ENCODE measurements at places on chromosomes 11 and 22. TPM values are rescaled to one million over a fixed set of nuclear protein-coding genes. Genes with fewer than 3 reads are reported as not detected.

OR5P2 gene
- total RNA-seq, result 1.4 TPM

MPZL3 gene
- 8.5 TPM for total RNA-seq

APOL4 gene
- 0.07 TPM for total RNA-seq

RPL27A gene
- total RNA-seq, result 573 TPM

DNA sequence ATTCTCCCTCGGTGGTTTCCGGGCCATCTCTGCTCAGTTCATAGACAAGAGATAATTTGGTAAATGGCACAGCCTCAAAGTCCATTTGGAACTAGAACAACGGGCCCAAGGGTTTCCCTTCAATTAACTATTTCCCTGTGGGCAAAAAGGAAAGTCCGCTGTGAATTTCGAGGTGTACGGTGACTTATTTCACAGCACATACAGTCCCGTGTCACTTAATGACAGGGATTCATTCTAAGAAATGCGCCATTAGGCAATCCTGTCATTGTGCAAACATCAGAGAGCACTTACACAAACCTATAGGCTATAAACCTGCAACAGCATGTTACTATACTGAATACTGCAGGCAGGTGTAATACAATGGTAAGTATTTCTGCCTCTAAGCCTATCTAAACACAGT lies 551.6 kb downstream of the OPCML start:
- H3K36me3 ChIP-seq, result no peaks in the 10 kb centered on the region
- H3K27ac ChIP-seq, result no peak overlapping the region
- no peaks in the 10 kb centered on the region for H3K27me3 ChIP-seq

GSTT2B gene
- total RNA-seq, result 4.9 TPM

TSGA10IP gene
- total RNA-seq, result not detected

NCR3LG1 gene
- total RNA-seq, result 3.3 TPM

DNA sequence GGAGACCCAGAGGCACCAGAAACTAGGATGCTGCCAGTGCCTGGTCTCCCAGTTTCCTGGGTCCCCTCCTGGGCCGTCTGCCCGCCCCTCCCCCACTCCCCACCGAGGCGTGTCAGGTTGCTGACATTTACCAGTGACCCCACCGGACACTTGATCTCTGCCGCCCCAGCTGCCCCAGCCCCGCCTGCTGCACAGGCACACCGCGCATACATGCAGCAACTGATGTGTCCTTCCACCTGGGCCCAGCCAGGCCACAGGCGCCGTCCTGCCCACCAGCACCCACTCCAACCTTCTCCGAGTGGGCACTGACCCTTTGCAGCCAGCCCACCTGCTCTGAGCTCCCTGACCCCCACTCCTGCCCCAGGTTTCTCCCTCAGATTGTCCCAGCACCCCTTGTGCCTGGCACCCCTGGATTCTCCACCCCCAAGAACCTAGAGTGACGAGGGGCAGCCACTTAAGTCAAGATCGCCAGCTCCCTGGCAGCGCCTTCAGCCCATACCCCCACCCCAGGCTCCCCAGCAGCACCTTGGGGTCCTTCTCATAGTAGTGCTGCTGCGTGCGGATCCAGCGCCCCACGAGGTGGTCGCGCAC lies 548 bp downstream of the PYGM start:
- no peak overlapping the region for H3K27ac ChIP-seq
- no peak for DNase-seq
- peaks cover 12% of the 10 kb centered on the region for H3K36me3 ChIP-seq

GRCh38 chr11:14638561-14638960 lies 5.0 kb upstream of the PDE3B start:
- H3K27me3 ChIP-seq, result peaks cover 14% of the 10 kb centered on the region
- H3K4me3 ChIP-seq, result no peak overlapping the region
- H3K27ac ChIP-seq, result no peak overlapping the region
- H3K4me1 ChIP-seq, result no peaks in the 10 kb centered on the region
- no peaks in the 10 kb centered on the region for H3K36me3 ChIP-seq
- no peak for DNase-seq

- no peak overlapping the region for H3K4me3 ChIP-seq
- peaks cover 3% of the 10 kb centered on the region for H3K27me3 ChIP-seq
- peak; percentile 84 for DNase-seq
- H3K27ac ChIP-seq, result peak overlapping the region; percentile 46
These were observed 139.6 kb upstream of the E2F8 start for GRCh38 chr11:19380375-19380774.
